Brain pericyte (primary cell): ENCODE measurements at places on chromosomes 12 and 14.

DNA sequence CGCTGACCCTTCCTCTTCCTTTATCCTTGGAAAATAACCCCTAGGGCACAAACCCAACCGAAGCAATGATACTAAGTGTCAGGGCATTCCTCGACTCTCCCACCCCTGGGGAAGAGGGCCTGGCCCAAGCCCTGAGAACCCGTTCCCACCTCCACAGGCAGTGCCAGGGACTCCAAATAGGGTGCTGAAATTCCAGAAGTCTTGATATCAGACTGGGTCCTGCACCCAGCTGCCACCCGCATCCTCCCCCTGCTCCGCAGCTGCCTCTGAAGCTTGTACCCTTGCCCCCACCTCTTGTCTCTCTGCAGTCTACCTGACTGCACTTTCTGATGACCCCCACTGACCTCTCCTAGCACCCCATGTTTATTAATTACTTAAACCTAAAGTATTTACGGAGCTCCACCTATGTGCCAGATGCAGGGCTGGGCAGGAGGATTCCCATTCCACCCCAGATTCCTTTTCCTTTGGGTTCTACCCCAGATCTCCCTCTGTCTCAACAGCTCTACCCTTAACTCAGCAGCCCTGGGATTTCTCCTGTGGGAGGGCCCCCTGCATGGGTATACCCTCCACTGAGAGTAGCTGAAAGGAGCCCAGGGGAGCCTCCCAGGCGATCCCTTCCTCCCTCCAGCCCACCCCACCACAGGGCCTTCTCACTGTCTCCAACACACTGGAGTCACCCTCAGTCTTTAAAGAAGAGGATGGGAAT, 4.1 kb upstream of the KRT18 start:
- no peak for DNase-seq

- DNase-seq: no peak
Measured at GRCh38 chr12:41683023-41683422, 461.7 kb downstream of the GXYLT1 start.

GRCh38 chr12:116389990-116390389, 112.5 kb upstream of the MED13L start:
- DNase-seq: peak; percentile 77

- DNase-seq: no peak
Measured at GRCh38 chr12:64083285-64084210, 138.5 kb downstream of the KICS2 start.

DNA sequence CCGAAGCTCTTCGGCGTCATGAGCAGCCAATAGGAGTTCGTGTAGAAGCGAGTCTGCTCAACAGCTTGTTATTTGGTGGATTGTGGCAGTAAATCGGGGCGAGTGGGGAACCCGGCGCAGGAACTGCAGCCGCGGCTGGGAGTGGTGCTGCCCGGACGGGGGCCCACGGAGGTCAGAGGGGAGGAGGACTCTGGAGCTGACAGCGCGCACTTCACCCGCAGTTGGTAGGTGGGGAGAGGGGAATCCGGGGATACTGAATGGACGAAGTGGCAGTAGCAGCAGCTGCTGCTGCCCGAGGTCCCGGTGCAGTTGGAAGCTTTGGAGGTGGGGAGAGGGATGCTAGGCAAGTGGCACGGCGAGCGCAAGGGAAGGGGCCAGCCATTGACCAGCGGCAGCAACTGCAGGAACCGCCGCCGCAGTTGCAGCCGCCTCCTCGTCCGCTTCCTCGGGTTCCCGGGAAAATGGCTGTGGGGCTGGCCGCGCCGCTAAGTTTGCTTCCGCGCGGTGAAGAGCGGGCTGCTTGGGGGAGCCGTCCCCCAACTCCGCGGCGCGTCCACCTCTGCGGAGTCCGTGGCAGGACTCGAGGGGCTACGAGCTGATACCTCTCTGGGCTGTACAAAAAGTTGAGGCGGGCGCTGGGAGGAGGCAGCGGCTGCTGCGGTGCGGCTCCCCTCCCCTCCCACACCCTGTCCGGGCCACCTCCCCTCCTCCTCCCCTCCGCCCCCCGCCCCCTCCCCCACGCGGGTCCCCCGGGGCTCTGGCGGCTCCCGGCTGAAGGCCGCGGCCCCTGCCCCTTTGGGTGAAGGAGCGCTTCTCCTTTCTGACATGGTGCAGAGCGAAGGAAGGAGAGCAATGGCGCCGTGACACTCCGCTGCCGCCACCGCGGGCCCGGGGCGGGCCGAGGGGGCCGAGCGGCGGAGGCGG, at the start of gene ARID4A:
Gene ARID4A, plus strand, starts transcription at position 79 of the 924 bp plus-strand sequence. CDS start 1,300 bp downstream, outside the sequence.
- no peak for DNase-seq

DNA sequence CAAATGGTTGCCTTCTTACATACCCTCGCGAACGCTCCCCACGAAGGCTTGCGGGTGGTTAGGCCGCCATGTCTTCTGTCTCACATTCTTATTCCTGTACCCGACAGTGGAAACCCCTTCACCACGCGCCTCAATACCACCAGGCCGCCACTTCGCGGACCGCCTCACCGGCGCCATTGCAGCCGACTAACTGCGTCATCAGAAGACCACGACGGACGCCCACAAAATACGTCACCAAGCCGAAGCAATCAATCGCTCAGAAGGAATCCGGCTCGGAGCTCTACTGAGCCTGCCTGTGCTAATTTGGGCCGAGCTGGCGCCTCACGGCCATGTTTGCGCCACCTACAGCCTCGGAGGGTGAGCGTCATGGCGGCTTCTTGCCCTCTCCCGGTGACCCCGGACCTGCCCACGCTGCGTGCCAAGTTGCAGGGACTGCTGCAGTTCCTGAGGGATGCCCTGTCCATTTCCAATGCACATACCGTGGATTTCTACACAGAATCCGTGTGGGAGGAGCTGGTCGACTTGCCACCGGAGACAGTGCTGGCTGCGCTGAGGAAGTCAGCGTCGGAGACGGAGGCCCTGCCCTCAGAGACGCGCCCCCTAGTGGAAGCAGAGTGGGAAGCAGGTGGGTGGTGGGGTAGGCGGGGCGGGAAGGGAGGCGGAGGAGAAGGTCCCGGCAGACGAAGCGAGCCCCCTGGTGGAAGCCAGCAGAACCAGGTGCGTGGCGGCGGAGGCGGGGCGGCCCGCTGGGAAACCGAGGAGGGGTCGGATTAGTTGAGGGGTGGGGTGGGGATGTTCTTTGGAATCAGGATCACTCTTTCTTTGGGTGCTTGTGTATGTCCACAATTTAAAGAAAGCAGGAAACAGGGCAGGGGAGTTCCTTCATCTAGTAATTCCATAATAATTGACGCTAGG, at the start of the genes CCDC59 and METTL25:
Gene CCDC59, minus strand, starts transcription at position 188 of the 915 bp plus-strand sequence. Its CDS starts 11 bp downstream, at position 177.
Gene METTL25, plus strand, starts transcription at position 330 of the 915 bp plus-strand sequence. Its CDS starts 37 bp downstream, at position 367.
- peak; percentile 95 for DNase-seq

DNA sequence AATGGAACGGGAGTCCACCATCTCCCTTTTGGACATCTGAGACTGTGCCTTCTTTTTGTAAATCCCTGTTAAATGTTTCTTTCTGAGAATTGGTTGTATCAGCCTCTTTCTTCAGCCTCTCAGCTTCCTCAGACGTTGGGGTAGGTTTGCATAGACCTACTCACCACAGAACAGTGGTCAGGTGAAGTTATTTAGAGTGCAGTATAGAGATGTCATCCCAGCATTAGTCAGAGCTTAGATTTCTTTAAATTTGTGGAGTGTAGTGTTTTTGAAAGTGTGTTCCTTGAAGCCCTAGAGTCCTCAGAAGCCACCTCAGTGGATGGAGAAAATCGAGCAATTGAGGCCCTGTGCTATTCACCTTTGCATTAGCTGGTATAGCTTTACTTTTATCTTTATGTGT, 8.9 kb upstream of the EEA1 start:
- DNase-seq: no peak

GRCh38 chr12:115060477-115061168, 376.6 kb upstream of the TBX3 start:
- no peak for DNase-seq

DNA sequence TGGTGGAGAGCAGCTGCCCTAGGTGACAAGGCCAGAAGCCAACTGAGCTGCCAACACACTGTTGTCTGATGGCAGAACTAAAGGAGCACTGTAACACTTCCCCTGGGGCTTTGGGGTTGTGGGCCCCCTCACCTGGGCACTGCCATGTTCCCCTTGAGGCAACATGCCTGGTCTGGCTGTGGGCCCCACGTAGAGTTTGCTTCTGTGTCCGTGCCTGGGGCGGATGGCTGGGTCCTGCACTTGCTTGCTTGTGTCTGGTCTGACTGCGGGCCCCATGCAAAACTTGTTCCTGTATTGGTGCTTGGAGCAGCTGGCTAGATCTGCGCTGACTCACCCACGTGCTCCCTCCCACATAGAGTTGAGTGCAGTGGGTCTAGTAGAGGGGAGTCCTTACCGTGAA, 78.4 kb downstream of the MNAT1 start:
- DNase-seq: no peak

GRCh38 chr12:389142-390096, at the start of gene KDM5A:
Gene KDM5A, minus strand, starts transcription at chr12:389320. Its CDS starts 229 bp downstream, at chr12:389091.
- peak; percentile 95 for DNase-seq

- no peak for DNase-seq
Measured at GRCh38 chr14:73663548-73664212, 18.9 kb downstream of the DNAL1 start.

- no peak for DNase-seq
Measured at GRCh38 chr12:99917711-99918402, 66.9 kb downstream of the ANKS1B start.

DNA sequence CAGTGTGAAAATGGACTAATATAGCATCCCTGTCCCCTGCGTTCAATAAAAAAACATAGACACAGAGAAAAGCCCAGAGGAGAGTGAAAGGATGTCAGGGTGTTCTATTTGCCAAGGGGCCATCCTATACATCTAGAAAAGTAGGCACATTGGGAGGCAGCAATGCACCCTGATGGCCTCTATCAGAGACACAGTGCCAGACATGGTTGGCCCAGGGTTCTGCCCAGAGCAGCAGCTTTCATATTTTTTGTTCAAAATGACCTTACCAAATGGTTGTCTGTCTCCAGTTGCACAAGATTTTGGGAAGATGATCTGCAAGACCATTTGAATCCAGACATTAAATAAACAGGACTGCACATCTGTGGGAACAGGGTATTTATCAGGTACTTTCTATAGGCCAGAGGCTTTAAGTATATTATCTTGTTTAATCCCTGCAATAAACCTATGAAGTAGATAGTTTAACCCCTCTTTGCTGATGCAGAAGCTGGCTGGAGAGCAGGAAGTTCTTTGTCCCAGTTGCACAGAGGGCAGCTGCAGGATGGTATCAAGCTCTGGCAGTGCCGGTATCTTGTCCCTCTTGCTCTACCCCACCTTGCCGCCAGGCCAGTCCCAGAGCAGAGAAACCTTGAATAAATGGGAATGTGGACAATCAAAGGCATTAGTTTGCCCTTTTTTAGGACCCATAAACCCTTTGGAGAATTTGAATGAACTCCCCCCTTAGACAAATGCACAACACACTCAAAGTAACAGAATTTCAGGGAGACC, 171.8 kb upstream of the PWP1 start:
- DNase-seq: no peak

DNA sequence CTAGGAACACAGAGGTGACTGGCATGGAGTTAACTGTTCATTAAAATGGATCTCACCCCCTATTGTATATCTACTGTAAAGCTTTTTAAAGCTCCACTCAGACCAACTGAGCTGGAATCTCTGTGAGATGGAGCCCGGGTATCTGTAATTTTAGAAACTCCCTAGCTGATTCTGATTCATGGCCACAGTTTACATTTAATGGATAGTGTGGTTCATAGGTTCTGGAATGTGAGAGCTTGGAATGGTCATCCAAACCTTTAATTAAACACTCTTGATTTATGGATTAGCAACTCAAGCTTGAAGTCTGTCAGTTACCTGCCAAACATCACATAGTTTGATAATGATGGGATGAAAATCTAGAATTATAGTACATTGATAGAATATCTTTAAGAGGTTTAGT, 183.8 kb downstream of the SLC25A21 start:
- no peak for DNase-seq
